ENCODE measurements at places on chromosomes 7 and 10.

GRCh38 chr10:21069278-21069677 is 172.2 kb upstream of the NEBL start:
- no peak for DNase-seq

DNA sequence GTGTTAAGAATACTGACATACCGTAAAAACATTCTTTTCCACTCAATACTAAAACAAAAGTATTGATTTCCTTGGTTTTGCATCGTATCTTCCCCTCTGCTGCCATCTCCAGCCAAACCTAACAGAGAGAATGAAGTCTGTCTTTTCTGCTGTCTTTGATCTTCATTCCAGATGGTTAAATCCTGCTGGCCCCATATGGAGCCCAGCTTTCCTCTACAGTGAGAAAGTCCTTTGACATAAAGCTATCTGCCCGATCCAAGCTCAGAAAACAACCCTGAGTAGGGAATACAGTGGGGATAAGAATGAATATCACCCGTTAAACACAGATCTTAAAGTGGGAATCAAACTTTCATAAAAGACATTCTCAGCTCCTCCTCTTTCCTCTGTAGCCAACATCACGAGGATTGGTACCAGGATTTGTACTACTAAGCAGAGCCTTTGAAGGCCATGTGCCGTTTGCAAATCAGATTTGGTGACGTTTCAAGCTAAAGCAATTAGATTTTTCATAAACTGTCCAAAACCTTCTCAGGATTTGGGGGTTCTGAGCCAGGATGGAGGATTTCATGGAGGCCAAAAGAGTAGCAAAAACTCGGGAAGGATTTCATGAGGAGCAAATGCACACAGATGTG is 30.8 kb upstream of the GPAM start:
- DNase-seq = no peak

- no peak for DNase-seq
Measured at GRCh38 chr7:130297628-130298543, 4.9 kb downstream of the CPA4 start.

- no peak for DNase-seq
Measured at GRCh38 chr7:8082762-8083161, 114.2 kb downstream of the GLCCI1 start.

DNA sequence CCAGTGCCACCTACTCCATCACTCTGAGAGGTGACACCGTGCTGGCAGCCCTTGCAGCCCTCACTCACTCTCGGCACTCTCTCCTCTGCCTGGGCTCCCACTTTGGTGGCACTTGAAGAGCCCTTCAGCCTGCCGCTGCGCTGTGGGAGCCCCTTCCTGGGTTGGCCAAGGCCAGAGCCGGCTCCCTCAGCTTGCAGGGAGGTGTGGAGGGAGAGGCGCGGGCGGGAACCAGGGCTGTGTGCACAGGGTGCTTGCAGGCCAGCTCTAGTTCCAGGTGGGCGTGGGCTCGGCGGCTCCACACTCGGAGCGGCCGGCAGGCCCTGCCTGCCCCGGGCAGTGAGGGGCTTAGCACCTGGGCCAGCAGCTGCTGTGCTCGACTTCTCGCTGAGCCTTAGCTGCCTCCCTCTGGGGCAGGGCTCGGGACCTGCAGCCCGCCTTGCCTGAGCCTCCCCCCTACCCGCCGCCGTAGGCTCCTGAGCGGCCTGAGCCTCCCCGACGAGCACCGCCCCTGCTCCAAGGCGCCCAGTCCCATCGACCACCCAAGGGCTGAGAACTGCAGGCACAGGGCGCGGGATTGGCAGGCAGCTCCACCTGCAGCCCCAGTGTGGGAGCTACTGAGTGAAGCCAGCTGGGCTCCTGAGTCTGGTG is 48.7 kb upstream of the SLC35G1 start:
- DNase-seq = no peak

- DNase-seq = no peak
Measured at GRCh38 chr10:97024168-97025073, 161.3 kb downstream of the SLIT1 start.

DNA sequence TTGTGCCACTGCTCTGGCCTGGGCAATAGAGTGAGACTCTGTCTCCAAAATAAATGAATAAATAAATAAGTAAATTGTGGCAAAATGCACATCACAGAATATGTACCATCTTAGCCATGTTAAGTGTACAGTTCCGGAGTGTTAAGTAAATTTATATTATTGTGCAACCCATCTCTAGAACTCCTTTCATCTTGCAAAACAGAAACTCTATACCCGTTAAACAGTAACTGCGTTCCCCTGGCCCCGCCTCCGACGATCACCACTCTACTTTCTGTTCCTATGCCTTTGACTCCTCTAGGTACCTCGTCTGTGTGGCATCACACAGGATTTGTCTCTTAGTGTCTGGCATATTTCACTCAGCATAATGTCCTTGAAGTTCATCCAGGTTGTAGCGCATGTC is 356.4 kb upstream of the FOXK1 start:
- DNase-seq = no peak

- no peak for DNase-seq
Measured at GRCh38 chr7:150953061-150953997, 24.8 kb downstream of the KCNH2 start.

- no peak for DNase-seq
Measured at GRCh38 chr7:113414401-113415035, 296.2 kb upstream of the SMIM30 start.

All from cortex of kidney (tissue), 1 donor.